ENCODE measurements at places on chromosomes 7 and 10.

DNA sequence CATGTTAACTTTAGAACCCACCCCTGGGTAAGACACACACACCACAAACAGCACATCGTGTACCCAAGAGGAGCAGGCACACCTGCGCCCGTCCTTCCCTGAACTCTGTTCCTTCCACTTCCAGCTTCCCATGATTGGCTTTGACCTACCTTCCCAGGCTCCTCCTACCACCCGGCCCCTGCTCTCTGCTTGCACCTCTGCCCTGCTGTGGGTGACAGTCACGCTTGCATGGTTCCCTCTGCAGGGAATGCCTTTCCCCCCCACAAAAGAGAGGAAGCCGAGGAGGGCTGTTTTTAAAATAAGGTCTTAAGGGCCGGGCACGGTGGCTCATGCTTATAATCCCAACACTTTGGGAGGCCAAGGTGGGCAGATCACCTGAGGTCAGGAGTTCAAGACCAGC is 16.4 kb downstream of the SFXN4 start:
- no peak for DNase-seq

DNA sequence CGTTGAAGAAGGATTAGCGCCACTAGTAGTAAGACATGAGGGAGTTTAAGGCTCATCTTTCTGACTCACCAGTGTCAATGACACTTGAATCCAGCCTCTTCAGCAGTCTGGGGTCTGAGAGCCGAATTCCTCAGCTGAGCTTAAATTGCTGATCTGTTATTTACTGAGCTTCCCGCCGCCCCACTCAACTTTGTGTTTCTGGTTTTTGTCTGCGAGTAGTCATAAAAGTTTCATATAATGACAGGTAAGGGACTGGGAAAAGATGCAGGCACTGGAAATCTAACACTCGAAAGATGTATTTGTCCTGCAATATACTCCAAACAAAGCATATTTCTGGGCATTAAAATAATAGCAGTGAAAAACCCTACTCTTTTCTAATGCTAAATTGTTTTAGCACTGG is 51.2 kb upstream of the RELN start:
- DNase-seq = no peak

DNA sequence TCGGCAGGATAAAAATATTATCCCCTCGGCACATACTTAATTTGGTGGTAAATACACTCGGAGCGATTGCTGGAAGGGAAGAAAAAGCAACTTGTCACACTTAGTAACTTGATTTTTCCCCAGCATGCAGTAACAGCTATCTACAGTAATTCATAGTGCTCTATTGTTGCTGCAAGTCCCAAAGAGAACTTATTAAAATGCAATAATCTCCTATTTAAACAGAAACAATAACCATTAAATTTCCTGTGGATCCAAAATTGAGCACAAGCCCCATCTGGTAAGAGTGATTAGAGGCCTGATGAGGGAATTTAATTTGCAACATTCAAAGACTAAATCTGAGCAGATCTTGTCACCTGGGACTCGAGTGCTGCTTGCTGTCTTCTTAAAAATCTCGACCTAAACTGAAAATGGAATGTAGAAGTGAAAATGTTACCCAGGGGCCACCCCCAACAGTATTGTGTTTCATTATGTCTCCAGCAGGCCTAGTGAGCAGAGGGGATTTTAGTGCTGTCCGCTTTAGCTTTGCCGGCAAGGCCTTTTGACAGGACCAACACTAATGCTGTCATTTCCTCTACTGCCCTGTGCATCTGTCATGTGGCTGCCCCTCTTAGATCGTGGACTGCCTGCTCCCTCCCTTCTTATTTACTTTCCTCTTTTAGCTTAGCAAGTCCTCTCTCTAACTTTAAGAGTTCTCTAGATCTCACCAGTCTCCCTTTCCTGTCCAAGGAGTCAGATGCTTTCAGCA is 639.7 kb downstream of the AUTS2 start:
- no peak for DNase-seq

GRCh38 chr10:29519659-29520058 is 115.1 kb downstream of the SVIL start:
- no peak for DNase-seq

GRCh38 chr10:17435953-17436352 is 18.4 kb downstream of the ST8SIA6 start:
- no peak for DNase-seq

- DNase-seq = no peak
Measured at GRCh38 chr10:7027913-7028808, 382.7 kb downstream of the SFMBT2 start.

DNA sequence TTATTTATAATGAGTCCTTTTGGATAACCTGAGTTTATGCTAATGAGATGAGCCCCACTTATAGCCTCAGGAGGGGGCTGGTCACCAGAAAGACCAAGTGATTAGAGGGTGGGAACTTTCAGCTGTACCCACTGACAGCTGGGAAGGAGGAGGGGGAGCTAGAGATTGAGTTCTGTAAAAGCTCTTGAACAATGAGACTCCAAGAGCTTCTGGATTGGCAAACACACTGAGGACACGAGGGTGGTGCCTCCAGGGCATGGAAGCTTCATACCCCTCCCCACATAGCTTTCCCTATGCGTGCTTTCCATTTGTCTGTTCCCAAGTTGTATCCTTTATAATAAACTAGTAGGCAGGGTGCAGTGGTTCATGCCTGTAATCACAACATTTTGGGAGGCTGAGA is 20.3 kb downstream of the MRPS24 start:
- no peak for DNase-seq

GRCh38 chr7:131844369-131844768 is 287.9 kb upstream of the PODXL start:
- DNase-seq = no peak

DNA sequence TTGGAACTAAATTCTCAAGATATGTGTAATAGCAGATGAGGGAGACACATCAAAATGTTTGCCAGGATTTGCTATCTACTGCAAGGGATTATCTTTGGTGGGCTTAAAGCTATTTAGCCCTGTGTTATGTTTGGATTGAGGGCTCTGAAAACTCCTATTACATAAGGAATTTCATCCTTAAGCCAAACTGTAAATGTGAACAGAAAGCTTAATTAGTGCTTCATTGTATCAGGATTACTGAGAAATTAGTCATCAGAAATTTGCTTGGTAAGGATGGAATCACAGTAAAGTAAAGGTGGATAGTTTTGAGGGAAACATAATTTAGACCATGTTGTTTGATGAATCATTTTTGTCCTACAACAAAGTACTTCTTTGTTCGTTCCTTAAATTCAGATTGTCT is 8.3 kb downstream of the ANKRD7 start:
- DNase-seq = no peak

GRCh38 chr10:84404783-84405182 is 76.4 kb downstream of the CCSER2 start:
- no peak for DNase-seq

GRCh38 chr10:24255115-24255880 is 46.4 kb downstream of the KIAA1217 start:
- DNase-seq = no peak

DNA sequence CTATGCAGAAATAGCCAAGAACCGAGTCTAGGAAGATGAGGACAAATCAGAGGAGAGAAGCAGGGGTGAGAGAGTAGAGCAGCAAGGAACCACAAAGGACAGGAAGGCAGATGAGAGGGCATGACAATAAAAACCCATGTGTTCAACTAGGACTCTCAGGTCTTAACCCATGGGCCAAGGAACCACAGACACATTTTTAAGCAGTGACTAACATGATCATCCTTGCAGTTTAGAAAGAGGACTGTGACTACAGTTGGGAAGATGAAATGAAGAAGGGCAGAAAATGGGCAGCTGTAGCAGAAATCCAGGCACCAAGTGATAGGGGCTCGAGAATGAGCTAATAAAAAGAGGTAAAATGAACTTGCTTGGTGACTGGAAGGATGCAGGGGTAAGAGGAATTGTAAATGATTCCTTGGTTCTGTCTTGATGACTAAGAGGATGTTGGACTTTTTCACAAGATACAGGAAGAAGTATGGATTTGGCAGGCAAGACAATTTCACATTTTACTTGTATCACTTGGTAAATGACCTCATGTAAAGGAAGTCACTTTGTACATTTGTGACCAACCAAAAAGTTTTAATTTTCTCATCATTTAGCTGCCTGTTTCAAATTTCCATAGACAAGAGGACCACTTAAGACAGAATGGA is 22.8 kb downstream of the SGMS1 start:
- no peak for DNase-seq

DNA sequence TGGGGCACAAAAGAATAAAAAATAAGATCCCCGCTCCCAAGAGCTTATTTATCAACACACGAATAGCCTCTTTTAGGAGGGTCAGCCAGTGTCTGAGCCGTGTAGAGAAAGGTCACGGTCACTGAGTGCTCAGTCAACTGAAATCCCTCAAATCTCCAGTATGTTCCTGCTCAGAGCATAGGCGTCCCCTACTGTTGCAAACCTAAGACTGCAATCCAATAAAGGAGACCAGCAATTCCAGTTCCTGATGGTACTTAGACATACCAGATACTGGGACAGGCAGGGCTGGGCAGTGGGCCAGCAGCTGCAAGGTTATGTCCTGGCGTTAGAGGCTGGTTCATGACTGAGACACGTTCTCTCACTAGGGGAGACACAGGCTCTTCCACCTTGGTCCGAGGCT is 93.6 kb downstream of the CACNB2 start:
- DNase-seq = peak; percentile 29

GRCh38 chr10:72980348-72980747 is 25.7 kb upstream of the PLA2G12B start:
- no peak for DNase-seq

DNA sequence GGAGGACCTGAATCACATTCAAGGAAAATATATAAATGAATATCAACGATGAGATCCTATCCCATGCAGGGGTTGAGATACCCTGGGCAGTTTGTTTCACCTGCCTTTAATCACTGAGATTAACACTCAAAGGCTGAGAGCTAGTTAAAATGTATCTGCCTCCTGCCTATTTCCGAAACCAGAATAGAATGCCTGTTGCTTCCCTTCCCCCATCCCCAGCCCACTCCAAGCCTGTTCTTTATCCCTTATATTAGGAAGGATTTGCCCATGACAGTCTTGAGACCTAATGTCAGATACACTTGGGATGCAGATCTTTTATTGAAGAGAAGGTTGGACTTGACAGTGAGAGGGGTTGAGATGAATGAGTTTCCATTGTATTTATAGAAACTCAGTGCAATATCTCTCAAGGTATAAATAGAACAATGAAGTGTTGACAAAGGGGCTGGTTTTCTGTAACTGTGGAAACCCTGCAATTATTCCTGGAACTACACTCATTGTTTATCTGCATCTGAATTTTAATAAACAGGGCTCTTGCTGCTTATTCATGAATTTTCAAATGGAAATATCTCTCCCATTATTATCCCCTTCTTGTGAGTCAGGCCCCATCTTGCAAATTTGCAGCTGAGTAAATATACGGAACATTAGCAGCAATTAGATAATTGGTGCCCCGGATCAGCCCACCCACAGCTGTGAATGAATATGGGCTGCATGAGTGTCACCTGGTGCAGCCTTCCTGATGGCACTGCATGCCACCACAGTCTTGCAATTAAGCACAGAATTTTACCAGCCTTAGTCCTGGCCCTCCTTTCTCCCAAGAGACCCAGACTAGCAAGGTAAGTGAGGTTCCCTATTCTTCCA is 66.7 kb downstream of the SORCS3 start:
- no peak for DNase-seq

- no peak for DNase-seq
Measured at GRCh38 chr10:119439922-119440321, 102.6 kb downstream of the RGS10 start.

GRCh38 chr7:21844742-21845141 is 101.0 kb downstream of the CDCA7L start:
- DNase-seq = no peak

- no peak for DNase-seq
Measured at GRCh38 chr7:42722716-42723115, 189.2 kb downstream of the C7orf25 start.

DNA sequence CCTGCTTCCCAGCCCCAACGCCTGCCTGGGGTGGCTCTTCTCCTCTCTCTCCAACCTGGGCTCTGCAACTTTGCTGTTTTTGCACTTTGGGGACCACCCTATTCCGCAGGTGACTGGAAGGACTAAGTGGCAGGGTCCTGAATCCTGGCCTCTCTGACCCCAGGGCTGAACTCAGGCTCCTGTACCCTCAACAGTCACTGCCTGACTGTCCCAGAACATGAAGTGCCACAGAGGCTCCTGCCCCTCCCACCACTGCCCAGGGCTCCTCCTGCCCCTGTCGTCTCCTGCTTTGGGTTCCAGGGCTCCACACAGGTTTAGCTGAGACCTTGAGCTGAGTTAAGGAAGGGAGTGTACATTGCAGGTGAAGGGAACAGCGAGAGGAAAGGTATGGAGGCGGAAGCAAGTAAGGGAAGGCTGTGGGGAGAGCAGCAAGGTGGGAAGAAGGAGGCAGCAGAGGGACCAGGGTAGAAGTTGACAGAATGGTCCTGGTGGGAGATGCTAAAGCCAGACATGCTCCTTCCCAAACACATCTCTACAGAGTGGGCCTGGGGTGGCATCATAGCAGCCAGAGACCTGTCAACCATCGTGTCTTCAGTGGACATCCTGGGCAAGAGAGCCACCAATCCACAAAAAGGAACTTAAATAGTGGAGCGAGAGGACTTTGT is 5.7 kb upstream of the GRID1 start:
- no peak for DNase-seq

GRCh38 chr7:99221866-99222265 is 14.0 kb upstream of the KPNA7 start:
- DNase-seq = no peak

DNA sequence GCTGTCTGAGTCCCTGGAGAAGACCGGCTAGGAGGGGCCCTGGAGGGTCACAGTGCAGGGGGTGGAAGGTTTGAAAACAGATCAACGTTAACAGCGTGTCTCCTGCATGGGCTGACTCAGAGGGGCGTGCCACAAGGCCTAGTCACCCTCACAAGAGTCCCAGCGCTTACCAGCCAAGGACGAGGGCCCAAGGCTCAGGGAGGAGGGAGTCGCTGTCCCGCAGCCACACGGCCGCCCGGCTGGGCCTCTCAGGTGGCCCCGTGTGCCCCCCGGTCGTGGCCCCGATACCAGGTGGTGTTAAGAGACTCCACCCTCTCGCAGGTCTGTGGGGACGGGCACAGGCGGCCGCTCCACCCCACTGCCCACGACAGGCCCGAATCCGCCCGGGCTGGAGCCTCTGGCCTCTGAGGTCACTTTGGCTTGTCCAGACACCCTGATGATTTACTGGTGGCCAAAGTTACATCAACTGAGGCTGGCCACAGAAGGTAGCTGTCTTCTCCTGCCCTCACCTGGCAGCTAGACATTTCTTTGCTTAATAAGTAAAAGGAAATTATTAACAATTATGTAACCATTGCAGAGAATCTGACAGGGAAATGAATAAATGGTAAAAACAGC is 34.0 kb downstream of the FAM20C start:
- DNase-seq = no peak

- DNase-seq = no peak
Measured at GRCh38 chr7:138429577-138430250, 30.3 kb upstream of the TRIM24 start.

GRCh38 chr10:28533186-28533564 is 257 bp downstream of the WAC start:
- peak; percentile 32 for DNase-seq

- no peak for DNase-seq
Measured at GRCh38 chr10:71319800-71320392, 837 bp downstream of the SLC29A3 start.

Data from HuH-7 (cell line).